ENCODE measurements at places on chromosomes 2 and 18.

- DNase-seq = no peak
These were observed 380.7 kb upstream of the TRIB2 start for GRCh38 chr2:12335995-12336394.

DNA sequence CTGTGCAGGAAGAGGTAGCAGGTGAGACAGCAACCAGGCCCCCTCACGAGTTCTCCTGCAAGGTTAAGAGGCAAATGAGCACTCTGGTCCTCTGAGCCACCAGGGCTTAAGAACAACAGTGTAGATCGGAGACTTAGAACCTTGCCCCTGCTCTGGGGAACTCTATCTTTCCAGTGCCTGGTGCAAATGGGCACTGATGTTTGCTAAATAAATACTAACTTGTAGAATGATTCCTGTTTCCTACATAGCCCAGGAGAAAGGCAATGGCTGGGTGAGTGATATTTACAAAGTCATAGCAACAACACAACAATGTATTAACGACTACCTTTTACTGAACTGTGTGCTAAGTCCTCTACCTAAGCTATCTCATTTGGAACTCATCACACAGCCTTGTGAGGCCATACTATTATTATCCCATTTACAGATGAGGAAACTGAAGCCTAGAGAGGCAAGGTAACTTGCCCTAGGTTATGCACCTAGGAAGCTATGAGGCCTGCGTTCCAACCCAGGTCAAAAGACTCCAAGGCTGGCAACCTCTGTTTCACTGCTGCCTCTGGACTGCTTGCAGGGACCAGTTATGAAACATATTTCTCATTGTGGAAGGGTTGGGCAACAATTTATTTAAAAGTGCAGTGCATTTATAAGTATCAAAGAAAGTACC is 4.3 kb downstream of the ATP8B1 start:
- no peak for DNase-seq

DNA sequence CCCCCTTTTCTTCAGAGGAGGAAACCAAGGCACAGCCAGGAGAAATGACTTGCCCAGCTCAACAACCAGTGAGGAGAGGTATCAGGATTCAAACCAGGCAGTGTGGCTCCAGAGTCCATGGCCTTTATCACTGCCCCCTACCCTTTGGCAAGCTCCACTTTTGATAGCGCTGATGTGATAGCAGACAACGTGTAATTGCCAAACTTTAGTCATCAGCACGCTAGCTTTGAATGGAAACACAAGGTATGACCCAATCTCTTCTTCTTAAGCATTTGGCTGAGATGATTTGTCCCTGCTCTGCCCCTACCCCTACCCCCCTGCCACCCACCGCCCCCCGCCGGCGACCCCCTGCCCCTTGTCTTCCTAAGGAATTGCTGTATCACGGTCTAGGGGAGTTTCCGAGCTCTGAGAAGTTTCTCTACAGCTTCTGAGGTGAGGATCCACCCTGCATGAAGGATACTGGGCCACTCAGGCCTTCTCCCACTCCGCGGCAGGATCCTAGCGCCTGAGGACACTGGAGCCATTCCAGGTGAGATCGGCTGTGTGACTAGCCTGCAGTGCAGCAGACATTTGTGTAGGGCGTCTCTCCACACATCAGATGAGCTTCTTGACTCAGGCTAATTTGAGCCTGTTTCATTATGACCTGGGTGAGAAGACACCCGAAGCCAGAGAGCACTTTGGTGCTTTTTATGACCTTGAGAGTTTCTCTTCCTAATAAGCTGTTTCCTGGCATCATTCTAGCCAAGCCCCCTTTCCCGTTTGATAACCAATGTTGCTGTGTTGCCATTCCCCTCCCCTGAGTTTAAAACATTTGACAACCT is 75.1 kb upstream of the MAP4K4 start:
- no peak for DNase-seq

DNA sequence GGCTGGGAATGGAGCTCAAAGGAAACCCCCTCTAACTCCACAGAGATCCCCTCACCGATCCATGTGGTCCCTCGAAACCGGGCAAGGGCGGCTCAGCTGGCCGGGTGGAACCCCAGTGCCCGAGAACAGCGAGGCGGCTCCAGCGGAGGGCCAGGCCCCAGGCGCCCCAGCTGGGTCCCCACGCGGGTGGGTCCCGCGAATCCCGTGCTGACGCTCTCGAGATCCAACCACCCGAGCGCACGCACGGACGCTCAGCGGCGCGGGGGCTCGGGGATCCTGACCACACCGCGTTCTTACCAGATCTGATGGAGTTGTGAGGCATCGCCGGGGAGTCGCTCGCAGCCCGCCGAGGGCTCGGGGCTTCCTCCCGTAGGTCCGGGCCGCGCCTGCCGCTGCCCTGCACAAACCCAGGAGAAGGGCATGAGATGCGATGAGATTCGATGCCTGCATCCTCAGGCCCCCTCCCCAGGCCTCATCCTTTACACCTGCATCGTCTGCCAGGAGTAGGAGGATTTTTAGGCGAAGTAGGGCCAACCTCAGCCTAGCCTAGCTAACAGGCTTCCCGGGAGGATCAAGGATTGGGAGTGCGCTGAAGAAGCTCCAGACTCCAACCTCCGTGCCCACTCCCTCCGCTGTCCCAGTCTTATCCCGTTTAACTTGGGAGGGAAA is 514 bp downstream of the PAX8 start:
- DNase-seq = no peak

- no peak for DNase-seq
These were observed 106.0 kb downstream of the CYP26B1 start for GRCh38 chr2:72041638-72042111.

DNA sequence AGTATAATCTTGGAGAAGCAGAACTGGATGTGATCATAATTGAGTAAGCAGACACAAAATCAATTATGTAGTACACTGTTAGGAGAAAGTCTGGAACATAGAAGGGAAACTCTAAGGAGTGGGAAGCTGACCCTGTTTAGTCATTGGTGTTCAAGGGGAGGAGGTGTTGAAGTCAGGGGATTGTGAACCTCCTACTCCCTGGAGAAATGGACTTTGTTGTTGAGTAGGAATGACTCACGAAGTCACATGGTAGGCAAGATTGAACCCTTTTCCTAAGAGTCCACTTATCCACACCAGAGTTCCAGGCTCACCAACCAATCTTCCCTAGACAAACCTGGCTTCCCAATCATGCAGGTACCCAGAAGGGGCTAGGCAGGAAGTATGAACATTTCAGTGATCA is 81.0 kb upstream of the BCL11A start:
- DNase-seq = no peak

DNA sequence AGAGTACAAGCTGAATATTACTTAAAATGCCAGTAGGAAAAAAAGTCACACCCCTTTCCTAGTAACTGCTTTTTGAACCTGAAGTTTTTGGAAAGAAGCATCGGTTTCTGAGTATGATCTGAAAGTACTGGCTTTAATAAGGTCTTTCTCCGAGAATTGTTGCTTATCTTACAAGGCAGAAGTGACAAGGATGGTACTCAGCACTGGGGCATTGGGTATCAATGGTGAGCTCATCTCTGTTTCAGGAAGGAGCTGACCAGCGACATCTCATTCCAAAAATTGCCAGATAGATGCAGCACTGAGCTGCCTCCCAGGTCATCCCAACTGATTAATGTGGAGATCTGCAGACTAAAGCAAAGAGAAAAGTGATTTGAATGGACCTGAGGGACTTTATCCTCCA is 85.4 kb downstream of the FMNL2 start:
- no peak for DNase-seq

DNA sequence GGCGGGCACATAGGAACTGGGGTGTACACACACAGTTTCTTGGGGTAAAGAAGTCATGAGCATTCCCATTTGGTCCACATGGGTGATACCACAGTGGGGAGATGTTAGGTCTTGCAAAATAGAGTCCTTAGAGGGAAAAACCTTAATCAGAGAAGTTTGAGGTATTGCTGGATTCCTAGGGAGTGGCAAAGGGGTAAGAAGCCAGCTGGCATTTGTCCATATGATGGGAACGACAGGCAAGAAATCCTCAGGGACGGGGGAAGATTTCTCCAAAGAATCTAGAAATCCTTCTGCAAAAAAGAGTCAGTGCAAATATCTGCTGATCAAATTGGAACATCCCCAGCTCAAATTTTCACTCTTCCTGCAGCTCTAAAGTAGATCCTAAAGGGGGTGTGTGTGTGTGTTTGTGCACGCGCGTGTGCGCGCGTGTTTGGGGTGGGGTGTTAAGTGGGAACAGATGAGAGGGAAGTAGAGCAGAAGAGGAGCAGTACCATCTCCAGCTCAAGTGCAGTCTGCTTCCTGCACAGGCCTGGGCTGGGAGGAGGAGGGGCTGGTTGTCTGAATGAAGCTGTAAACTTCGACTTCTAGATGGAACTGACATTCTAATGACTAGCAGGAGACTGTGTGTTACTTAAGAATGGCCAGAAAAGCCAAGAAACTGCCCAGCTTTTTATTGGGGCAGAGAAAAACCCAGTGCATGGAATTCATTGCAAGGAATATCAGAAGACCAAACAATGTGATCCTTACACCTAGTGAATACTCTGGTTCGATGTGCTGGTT is 168.0 kb downstream of the SPP2 start:
- no peak for DNase-seq

DNA sequence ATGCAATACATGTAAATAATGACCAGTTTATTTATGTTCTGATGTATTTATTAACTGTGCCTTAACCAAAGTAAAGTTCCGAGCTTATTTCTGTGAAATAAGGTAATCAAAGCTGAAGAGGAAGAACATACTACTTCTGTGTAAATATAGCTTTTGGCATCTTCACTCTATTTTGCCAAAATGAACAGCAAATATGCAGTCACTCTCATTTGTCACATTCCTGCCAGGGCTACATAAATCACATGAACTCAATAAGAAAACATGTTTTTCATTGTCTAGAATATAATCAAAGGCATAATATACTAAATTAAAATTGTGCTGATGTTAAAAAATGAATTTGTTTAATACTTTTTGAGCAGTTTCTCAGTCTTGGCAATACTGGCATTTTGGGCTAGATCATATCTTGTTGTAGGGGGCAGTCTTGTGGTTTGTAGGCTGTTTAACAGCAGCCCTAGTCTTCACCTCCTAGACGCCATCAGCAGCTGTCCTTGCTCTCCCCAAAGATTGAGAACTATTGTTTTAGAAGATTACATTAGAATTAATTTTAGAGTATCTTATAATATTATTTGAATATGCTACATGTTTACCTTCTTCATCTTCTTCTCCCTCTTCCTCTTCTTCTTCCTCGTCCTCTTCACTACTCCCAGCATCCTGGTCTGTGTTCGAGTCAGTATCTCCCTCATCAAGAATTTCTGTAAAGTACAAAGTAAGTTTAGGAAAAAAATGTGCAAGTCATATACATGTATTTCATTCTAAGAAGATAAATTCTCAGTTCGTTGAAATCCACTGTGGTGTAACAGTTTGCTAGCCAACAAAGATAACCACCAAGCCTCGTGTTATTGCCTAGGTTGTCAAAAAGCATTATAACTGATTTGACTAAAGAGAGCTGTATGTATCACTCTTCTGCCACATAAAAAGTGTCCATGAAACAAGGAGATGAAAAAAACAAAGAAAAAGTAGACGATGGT is 41.5 kb downstream of the CWC22 start:
- DNase-seq = no peak

DNA sequence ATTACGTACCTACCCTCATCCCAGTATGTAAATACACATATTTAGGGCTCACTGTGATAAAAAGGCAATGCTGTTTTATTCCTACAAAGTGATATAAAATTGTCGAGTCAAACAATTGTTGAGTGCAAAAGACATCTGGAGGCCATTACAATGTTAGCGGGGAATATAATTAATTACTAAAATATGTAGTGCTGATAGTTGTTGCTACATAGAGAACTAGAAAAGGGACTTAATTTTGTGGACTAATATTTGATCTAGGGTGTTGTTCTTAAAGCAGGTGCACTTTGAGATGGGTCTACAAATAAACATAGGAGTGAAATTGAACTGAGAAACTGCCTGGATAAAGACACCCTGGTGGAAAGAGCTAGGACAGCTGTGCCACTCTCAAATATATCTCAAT is 300.1 kb downstream of the NOL4 start:
- no peak for DNase-seq

DNA sequence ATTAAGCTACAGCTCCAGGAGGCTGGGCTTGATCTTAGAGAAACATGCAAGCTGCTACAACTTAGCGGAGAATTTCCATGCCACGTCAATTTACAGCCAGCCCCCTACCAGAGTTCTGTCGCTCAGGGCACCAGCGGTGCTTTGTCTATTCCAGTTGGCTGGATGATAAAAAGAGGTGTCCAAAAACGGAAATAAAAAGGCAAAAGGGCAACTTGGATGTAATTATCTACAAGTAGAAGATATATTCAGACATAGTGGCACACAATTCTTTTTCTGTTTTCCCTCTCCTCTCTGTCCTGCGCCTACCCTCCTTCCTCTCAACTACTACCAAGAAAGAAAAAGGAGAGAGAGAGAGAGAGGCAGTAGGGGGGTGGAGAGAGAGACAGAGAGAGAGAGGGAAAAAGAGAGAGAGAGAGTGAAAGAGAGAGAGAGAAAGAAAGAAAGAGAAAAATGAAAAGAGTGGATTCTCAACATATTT is 363 bp upstream of the RFTN2 start:
- DNase-seq = no peak

- no peak for DNase-seq
These were observed 16.0 kb upstream of the TBR1 start for GRCh38 chr2:161400076-161400475.

DNA sequence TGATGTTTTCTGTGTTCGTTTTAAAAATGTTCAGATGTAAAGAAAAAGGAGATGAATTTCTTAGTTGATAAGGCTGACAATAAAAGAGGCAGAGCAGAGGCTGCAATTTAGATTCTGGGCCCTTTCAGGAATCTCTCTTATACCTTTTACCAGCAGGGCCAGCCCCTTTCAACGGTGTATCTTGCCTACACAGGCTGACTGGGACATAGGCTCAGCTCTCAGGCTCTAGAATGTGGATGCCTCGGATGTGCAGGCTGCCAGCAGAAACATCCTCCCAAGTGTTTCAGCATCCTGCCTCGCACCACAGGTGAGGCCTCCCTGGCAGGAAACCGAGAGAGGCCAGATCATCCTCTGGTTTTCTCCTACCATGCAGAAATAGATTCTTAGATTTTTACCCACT is 3.4 kb downstream of the C2orf80 start:
- DNase-seq = no peak

DNA sequence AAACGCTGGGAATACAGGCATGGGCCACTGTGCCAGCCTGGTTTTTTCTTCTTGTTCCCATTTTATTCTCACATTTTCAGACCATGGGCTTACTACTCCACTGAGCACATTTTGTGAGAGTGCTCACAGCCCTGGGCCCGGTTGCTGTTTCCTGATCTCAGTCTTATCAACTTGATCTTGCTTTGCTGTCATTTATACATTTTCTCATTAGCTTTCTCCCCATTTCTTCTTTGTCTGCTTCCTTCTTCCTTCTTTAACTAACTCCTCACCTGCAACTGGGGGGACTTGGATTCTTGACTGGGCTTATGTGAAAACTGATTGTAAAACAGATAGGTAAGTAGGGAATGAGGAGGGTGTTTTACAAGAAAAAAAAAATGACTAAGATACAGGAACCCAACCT is 117.3 kb downstream of the PLB1 start:
- DNase-seq = no peak

GRCh38 chr2:56130463-56131070 is 53.2 kb upstream of the CCDC85A start:
- no peak for DNase-seq

Data from T-helper 9 cell (primary cell).